Retina (tissue), 1 donor: ENCODE measurements at places on chromosomes 4 and X.

- no peak for DNase-seq
Measured at GRCh38 chrX:139826065-139827044, 106.5 kb downstream of the ATP11C start.

- no peak for DNase-seq
Measured at GRCh38 chrX:107574054-107574683, 54.1 kb upstream of the PRPS1 start.

GRCh38 chr4:140255467-140255866, 101.5 kb upstream of the MAML3 start:
- DNase-seq = no peak

DNA sequence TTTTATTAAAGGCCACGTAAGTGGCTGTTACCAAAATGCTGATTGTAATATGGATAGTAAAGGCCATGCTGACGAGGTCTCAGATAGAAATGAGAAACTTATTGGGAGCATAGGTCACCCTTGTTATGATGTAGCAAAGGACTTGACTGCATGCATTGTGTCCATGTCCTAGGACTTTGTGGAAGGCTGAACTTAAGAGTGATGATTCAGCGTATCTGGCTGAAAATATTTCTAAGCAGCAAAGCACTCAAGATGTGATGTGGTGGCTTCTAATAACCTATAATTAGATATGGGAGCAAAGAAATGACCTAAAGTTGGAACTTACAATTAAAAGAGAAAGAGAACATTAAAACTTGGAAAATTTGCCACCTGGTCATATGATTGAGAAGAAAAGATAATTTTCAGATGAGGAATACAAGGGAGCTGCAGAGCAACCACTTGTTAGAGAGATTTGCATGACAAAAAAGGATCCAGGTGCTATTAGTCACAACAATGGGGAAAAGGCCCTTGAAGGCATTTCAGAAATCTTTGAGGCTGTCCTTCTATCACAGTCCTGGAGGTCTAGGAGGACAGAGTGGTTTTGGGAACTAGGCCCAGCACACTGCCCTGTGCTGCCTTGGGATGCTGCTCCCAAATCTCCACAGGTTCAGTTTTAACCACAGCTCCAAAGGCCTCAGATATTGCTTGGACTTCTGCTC, 793.7 kb upstream of the LCORL start:
- no peak for DNase-seq
